ENCODE measurements at places on chromosomes 2 and 18.

- no peak for DNase-seq
Observed at GRCh38 chr2:200091126-200091525, 135.7 kb downstream of the MAIP1 start.

GRCh38 chr2:121591199-121591598 is 58.1 kb downstream of the CLASP1 start:
- no peak for DNase-seq

DNA sequence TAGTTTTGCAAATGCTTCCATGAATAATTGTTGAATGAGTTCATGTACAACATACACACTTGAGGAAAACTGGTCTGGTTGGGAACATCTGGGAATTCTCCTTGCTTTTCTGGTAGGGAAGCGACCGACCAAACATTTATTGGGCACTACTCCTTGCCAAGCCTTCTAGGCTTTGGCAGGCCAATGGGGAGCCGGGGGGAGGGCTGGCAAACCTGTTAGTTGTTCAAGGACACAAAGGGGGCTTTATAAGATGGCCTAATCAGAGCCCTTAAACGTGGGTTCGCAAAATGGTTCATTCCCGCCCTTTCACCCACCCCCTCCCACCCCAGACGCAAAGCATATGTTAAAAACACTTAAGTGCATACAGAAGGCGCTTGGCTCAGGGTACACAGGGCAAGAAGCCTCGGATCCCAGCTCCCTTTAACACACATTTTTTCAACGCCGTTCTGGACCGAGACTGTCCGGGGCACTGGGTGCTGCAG is 844 bp upstream of the VSNL1 start:
- peak; percentile 23 for DNase-seq

GRCh38 chr18:2736823-2737222 is 81.3 kb downstream of the SMCHD1 start:
- DNase-seq, result no peak

DNA sequence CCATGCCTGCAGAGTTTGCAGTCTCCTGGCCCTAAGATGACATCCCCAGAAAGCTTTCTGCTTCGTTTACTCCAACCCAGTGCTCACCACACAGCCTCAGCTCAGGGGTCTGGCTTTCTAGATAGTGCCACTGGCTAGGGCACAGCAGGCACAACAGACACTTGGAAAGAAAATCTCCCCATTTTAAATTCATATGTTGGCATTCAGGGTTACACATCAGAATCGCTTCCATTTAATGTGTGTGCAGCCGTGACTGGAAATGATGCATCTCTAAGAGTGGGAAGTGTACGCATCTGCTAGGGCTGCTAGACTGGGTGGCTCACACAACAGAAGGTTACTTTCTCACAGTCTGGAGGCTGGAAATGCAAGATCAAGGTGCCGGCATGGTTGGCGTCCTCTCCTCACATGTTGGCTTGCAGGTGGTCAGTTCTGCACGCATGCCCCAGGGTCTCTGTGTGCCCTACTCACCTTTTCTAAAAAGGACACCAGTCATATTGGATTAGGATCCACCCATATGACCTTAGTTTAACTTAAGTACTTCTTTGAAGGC is 329.4 kb upstream of the RAB12 start:
- no peak for DNase-seq

DNA sequence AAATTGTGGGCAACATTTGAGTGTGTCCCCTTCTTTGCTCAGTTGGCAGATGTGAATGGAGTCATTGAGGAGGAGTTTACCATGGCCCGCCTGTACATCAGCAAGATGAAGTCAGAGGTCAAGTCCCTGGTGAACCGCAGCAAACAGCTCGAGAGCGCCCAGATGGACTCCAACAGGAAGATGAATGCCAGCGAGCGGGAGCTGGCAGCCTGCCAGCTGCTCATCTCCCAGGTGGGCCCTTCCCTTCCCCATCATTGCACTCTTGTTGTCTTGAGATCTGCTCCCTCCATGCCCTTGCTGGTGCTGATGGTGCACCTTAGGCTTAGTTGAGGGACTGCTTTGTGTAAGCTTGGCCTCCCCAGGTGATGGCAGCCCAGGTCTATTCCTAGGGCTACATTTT is 47.5 kb upstream of the LYPD6B start:
- DNase-seq, result no peak

DNA sequence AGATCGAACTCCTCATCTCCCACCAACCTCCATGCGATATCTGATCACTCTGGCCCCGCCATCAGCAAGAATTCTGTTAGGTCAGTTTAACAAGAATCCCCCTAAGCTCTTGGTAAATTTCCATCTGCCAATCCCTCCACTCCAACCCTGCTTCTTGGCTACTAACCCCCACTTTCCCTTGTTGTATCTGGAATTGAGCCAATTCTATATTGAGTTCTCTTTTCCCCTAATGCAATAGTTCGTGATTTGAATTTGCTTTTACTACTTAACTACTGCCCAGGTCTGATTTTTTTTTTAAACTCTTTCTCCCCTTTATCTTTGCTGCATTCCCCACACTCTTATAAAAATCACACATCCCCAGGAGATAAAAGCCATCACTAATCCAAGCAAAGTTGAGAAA is 159.3 kb upstream of the STK17B start:
- no peak for DNase-seq

DNA sequence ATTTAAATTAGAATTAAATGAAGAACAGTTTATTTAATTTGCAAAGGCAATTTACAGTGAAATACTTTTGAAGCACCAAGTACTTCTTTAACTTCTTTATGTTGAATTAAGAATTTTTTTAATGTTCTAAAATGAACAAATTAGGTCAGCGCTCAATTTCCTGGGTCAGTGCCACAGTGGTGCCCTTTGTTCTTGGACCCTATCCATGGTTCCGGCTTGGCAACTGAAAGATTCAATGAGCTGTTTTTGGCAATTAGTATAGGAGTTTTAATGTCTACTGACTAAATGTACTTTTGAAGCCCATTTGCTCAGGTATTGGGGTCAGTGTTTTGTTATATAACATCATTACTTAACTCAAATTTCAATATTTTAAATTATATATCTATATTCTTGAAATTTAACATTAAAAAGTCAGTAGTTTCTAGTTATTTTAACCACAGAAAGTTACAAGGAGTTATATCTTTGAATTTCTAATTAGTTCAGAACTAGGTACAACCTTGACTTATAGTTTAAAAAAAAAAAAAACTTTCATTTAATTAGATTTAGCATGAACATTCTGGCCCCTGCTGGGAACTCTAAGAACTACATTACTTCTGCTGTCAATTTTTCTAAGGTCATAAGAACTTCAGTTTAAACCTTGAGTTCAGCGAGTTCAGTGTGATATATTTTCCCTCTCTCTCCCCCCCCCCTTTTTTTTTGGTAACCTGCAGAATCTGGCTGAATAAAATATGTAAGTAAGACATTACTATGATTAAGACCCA is 7.6 kb upstream of the MSTN start:
- DNase-seq, result peak; percentile 46

DNA sequence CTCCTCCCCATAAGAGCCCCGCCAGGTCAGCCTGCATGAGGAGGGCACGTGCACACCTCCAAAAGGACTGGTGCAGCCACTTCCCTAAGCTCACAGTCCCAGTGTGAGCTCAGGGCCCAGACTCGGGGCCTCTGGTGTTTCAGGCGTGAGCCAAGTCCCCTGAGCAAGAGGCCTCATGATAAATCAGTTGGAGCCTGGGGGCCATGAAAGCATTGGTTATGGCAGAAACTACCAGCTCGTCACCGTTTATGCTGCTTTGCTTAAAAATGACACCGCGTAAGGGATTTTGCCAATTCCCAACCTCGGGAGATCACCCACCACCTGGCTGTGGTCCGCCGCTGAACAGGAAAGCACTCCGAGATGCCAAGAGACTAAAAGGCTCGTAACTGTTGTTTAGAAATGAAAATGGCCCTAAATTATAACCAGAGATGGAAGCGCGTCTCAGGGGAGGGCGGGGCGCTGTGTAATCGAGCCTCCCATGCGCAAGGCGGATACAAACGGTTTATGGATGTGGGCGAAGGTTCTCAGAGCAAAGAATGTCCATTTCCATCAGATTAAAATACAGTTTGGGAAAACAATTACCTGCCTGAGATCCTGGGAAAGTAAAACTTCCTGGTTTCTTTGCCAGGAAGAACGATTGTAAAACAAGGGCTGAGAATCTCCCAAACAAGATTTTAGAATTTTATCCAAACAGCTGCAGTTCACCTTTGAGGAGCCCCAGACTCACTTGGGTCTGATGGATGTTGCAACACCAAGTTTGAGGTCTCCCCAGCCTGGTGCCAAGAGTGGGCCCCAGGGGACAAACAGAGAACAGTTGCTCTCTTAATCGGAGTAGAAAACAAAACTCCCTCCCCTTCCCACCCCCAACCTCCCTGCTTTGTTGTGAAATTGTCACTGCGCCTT is 141.4 kb downstream of the BCL2 start:
- DNase-seq, result peak; percentile 45

DNA sequence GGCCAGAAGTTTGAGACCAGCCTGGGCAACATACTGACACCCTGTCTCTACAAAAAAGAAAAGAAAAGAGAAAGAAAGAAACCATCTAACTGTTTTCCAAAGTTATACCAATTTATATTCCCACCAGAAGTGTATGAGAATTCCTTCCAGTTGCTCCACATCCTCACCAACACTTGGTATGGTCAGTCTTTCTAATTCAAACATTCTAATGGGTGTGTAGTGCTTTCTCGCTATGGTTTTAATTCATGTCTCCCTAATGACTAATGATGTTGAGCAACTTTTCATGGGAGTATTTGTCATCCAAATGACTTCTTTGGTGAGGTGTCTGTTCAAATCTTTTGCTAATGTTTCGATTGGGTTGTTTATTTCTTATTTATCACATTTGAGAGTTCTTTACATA is 10.5 kb upstream of the B3GNT7 start:
- DNase-seq, result no peak

GRCh38 chr2:86048383-86048701 is 57.3 kb downstream of the POLR1A start:
- DNase-seq, result no peak

DNA sequence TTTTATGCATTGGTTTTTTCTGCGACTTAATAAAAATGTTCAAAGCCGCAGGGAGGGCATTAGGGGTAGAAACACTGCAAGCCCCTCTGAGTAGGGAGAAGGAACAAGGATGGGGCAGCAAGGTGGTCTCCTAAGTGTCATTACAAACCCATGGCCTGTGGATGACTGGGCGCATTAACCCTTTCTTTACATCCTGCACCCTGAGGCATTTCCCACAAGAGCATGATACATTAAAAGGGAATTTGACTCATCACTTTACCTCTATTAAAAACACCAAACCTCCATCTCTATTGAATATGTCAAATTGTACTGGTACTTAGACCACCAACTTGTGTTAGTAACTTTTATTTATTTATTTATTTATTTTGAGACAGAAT is 112.5 kb downstream of the VIT start:
- DNase-seq, result no peak

DNA sequence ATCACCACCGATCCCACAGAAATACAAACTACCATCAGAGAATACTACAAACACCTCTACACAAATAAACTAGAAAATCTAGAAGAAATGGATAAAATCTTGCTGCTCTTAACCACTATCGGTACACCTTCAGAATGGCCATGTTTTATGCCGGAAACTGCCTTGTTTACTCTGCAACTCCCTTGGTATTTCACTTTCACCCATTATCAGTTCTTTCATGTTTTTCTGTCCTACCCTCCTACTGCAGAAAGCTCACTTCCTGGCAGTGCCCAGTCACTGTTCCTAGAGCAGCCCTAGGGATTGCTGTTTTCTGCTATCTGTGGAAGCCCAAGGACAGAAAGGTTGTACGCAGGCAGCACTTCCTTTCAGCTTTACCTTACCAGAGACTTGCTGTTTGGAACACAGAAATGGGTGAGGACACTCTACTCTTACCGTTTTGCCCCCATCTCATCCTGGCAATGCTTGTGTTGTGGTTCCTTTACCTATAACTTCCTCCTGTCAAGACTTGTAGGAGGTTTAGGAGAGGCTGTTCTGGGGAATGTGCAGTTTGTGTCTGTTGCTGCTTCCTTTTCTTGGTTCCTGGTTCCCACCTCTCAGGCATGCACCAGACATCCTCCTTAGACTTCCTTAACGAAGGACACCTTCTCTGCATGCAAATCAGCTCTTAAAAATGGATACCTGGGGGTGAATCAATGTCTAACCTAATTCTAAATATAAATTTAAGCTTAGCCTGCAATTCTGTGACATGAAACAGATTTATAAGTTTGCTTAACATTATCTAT is 394.4 kb downstream of the SPAG16 start:
- DNase-seq, result no peak

- no peak for DNase-seq
Observed at GRCh38 chr2:175755169-175755568, 246.9 kb downstream of the LNPK start.

- DNase-seq, result no peak
Observed at GRCh38 chr18:74626049-74626874, 28.6 kb downstream of the ZNF407 start.

GRCh38 chr2:60252581-60253150 is 300.8 kb downstream of the BCL11A start:
- DNase-seq, result no peak

DNA sequence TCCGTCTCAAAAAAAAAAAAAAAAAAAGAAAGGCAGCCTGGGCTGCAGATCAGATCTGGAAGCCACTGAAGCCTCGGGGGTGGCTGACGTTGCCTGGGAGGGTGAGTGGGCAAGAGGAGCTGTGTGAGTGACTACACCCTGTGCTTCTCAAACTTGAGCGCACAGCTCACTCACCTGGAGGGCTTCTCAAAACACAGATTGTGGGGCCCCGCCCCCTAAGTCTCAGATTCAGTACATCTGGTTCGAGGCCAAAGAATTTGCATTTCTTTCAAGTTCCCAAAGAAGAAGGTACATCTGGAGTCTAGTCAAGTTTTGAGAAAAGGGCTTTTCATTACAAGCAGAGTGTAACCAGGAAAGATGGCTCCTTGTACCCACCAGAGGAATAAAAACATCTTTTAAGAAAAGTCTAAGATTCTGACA is 97.7 kb upstream of the CAB39 start:
- DNase-seq, result peak; percentile 79

DNA sequence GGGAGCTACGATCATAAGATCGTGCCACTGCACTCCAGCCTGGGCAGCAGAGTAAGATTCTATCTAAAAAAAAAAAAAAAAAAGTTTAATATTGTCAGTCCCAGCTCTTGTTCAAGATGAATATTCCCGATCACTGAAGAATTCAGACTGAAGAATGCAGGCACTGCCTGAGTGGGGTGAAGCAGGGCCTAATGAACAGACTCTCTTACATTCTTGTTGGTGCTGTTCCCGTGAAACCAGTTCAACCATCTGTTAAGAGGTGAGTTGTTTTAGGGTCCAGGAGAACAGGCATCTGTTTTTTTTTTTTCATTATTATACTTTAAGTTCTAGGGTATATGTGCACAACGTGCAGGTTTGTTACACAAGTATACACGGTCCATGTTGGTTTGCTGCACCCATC is 17.1 kb upstream of the CAB39 start:
- DNase-seq, result peak; percentile 59

DNA sequence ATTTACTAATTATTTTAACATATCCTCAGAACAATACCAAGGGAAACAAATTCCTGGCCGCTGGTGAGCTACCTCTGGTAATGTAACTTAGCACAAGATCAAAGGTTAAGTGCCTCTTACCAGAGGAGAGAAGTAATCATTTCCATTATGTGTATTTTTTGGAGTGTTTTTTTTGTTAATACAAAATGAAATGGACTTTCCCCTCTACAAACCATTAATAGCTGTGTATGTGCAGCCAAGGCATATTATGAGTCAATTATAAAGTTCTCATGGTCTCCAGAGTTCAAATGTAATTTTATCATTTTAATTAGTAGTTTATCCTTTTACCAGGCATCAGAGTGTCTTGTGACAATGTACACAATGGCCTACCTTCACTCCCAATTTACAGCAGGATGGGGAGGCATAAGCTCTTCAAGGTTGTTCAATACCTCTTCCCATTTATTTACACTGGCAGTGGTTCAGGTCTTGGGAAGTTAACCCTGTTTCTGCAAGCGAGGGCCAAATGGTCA is 242.2 kb downstream of the TGIF1 start:
- DNase-seq, result no peak
